ENCODE measurements at places on chromosomes 2 and 18.

DNA sequence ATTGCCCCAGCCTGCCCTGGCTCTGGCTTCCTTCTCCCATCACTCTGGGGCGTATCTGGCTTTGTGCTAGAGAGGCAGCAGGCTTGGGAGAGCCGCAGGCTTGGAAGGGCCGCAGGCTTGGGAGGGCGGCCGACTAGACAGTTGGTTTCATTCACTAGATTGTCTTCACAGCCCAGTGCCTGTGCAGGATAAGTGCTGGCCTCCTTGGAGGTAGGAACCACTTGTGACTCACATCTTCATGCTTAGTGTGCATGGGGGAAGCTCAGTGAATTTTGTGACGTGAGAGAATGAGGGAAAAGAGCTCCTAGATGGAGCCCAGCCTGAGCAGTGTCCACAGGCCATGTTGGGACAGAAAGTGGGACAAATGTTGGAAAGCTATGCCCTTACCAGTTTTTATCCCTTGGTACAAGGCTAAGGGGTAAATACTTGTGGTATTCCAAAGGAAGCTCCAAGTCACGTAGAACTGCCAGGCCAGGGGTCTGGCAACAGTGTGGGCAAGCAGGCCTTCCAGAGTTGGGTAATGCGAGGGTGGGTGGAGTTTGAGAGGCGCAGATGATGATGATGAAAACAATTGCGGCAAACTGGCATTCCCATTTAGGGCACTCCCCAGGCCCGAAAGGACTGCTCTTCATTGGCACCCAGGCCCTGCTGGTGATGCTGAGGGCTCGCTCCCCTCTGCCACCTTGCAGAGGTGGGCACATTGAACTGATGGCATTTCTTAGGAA is 100.1 kb downstream of the DDX1 start:
- DNase-seq, result no peak

DNA sequence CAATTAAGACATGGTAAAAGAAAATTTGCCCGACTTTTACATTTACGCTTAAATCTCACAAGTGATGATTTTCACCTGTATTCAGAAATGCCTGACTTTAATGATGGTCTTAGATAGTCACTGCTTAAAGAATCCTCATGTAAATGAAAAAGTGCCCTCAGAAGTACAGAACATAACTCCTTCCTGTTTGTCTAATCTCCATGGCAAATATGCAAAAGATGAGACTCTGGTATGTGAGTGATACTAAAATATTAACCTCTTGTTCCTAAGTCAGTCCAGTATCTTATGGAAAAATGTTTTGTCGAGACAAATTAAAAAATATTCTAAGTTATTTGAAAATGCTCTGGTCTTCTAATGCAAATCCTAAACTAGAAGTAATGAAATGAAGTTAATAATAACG is 29.2 kb downstream of the KCTD1 start:
- no peak for DNase-seq

- no peak for DNase-seq
Measured at GRCh38 chr18:76358774-76359173, 136.3 kb downstream of the ZNF516 start.

DNA sequence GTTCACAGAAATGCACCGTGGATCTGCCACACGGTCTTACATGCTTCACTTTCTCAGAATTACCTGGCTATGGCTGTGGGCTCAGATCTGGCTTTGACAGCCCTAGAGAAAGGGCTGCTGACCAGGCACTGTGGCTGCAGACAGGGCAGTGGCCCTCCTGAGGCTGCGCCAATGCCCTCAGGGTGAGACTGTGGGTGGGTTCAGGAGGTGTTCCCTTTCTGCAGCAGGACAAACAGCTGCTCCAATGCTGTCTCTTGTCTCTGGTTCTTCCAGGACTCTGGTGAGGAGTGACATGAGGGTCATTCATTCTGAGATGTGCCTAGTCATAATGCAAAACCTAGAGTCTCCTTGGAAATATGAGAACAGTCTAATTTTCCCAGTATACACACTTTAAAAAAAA is 90.5 kb upstream of the SMIM21 start:
- no peak for DNase-seq

DNA sequence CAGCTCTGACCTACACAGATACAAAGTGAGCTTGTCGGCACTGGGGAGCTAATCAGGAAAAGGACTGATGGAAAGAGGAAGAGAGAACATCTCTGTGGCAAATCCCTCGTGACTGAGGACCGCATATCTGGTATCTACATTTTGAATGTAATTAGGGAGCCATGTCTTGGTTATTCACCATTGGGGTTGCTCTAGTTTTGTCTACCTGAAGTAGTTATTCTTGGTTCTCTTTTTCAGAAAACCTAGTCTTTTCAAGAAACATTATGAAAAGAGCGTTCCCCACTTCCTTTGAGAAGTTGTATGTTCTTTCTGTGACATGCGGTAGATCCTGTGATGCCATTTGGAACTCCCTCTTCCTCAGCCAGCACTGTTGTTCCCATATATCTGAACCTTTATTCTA is 104.4 kb downstream of the DOCK10 start:
- no peak for DNase-seq

Measured in stimulated activated CD8-positive, alpha-beta memory T cell treated with anti-CD3 and anti-CD28 coated beads, Interleukin-7, amount 100 ng/mL, for 24 hours (primary cell).